Stimulated activated CD4-positive, alpha-beta T cell treated with anti-CD3 and anti-CD28 coated beads, Interleukin-2, amount 100 ng/mL, for 24 hours (primary cell): ENCODE measurements at places on chromosomes 3 and 15.

- no peak for DNase-seq
These were observed 13.3 kb downstream of the CLK3 start for GRCh38 chr15:74628949-74629348.

DNA sequence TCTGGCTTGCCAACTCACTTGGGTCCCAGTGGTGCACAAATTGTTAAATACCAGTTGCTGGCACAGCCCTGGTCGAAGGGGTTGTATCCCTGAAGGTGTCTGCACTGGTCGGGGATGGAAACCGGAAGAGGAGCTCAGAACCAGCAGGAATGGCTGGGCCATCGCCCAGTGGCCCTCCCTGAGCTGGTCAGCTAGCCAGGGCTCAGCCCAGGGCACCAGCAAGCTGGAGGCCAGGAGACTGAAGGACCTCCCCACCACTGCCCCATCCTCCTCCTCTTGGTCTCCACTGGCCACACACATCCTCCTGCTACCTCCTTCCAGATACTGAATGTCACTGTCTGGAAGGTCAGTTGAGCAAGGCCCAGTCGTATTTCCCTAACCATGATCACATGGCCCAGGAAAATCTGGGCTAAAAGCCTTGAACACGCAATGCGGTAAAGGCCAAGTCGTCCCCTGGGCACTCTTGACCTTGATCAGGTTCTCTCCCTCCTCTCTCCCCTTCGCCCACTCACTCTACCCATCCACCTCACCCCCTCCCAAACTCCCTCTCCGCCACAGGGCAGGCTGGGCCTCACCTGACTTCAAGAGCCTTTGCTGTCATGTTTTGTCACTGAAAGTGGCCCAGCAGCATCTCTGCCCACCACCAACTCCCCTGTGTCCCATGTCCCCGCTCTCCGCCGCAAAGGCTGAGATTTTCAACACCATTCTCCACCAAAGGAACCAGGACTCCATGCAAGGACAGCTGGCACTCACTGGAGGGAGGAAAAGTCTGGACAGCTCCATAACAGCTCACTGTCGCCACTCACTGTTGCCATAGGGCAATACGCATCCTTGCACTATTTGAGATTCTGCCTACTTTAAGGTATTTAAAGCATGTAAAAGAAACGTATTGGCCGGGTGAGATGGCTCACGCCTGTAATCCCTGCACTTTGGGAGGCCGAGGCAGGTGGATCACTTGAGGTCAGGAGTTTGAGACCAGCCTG is 12.1 kb downstream of the ZDHHC19 start:
- DNase-seq, result no peak

DNA sequence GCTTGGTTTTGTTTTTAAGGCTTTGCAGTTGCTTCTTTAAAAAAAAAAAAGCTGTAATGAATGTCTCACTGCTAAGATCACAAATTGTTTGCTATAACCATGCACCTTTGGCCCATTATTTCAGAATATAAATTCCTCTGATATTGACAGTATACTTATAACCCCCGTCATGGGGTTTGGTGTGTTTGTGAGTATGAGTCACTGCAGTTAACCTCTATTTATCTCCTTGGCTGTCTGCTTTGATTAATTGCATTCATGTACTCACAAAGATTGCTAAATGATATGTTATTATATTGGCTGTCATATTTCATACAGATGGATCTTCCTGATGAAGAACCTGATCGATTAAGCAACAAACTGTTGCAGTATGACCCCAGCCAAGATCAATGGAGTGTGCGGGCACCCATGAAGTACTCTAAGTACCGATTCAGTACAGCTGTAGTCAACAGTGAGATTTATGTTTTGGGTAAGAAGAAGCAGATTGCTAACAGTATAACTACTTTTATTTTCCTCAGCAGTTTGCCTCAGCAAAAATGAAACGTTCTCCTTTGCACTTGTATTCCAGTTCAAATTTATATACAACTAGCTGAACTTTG is 14.9 kb downstream of the KBTBD12 start:
- no peak for DNase-seq

GRCh38 chr15:65094294-65094995 is 17.9 kb downstream of the KBTBD13 start:
- DNase-seq, result no peak

DNA sequence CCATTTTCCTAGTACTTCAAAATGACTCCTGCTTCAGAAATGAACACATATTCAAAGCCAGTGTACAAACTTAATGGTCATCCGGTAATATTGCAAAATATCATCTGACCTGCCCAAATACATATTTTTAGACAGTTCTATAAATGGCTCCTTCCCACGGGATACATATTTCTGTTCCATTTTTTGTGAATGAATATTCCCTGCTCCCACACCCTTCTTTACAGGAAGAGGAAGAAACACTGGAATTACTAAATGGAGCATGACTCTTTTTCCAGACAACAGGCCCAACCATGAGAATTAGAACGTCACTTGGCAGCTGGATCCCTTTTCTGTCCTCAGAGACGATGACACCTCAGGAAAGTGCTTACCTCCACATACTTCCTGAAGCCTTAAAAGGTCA is 38.0 kb upstream of the CBLB start:
- DNase-seq, result no peak

DNA sequence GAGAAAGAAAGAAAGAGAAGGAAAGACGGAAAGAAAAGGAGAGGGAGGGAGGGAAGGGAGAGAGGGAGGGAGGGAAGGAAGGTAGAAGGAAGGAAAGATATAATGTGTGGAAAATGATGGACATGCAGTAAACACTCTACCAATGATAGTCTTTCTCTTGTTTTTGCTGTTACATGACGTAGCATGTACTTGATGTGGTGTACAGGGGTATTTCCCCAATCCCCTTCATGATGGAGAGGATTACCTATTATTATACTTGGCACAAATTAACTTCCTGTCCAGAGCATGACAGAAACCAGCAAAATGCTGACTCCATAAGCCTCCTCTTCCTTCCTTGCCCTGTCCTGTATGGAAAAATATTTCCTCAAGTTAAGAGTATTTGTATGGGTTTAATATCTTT is 124.4 kb downstream of the B3GALNT1 start:
- DNase-seq, result no peak

GRCh38 chr3:128698211-128699047 is 27.6 kb upstream of the RAB7A start:
- DNase-seq, result no peak

DNA sequence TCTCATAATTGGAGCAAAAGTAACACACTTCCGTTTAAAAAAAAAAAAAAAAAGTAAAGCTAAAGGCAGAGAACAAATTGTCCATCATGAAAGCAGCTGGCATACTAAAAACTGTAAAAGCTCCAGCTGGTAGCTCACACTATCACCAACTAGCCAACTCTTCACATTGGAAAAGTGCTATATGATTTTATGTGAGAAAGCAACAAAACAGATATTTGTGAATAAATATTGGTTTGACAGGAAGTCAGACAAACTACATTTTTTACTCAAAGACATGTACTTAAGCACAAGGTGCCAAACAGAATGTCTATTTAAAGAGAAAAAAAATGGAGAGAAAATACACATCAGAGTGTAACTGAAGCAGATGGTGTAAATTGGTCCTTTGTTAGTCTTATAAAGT is 231.2 kb upstream of the CADM2 start:
- no peak for DNase-seq

DNA sequence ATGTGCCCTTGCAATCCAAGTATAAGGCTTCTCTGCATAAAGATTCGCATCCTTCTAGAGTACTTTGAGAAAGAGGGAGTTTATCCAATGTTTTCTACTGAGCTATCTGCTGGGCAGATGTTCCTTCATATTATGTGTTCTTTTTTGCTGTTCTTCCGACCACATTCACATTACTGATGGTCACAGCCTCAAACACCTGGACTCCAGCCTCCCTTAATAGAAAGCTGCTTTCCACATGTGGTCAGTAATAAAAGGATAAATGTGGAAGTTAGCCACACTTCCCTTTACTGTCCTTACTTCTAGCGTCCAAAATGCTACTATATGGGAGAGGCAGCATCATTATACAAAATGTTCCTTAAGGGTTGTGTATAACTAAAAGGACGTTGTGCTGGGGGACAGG is 116.9 kb downstream of the CD47 start:
- DNase-seq, result no peak

GRCh38 chr3:150729682-150730360 is 26.1 kb upstream of the ERICH6 start:
- no peak for DNase-seq

DNA sequence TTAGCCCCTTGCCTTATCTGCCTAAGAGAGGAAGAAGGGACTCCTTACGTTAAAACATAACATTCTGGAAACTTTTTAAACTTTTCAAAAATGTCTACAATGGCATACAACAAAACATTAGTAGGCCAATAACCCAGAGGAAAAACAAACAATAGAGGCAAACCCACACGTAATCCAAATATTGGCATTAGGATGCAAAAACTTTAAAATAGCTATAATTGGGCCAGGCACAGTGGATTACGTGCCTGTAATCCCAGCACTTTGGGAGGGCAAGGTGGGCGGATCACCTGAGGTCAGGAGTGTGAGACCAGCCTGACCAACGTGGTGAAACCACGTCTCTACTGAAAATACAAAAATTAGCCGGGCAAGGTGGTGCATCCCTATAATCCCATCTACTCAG is 134.9 kb downstream of the AQP9 start:
- DNase-seq, result no peak

DNA sequence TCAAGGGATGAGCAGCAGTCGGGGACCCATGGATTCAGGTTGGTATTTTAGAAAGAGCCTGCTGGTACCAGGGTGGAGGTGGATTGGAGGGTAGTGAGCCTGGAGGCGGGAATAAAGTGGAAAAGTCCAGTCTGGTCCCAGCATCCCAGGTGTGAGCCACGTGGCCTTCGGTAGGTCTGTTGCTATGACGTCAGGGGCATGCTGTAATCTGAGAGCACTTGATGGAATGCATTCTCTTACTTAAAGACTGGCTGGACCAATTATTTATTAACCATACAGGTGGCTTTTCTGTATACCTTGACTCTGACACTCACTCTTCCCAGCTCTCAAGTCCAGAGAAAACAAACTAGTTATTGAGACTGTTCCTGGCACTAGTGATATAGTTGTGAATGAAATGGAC is 389.9 kb upstream of the RGMA start:
- DNase-seq, result no peak

DNA sequence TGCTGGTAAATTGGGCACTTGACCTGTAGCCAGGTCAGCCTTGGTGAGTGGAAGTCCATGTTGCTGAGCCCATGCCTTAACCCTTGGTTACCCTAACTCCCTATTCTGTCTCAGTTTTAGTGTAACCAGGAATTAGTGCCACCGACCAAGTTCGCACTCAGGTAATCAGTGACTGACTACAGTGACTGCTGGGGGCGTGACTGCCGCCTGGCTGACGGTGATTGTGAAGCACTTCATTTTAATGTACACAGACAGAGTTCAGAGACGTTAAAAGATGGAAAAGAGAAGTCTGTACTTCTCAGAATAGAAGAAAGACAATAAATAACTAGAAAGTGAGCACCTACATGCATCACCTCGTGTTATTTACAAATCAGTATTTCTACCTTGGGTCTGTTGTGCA is 17.3 kb downstream of the CFAP161 start:
- DNase-seq, result no peak
